Mesothelial cell of epicardium (in vitro differentiated cells): ENCODE measurements at places on chromosomes 3 and 15. TPM values are rescaled to one million over a fixed set of nuclear protein-coding genes. Genes with fewer than 3 reads are reported as not detected.

DNA sequence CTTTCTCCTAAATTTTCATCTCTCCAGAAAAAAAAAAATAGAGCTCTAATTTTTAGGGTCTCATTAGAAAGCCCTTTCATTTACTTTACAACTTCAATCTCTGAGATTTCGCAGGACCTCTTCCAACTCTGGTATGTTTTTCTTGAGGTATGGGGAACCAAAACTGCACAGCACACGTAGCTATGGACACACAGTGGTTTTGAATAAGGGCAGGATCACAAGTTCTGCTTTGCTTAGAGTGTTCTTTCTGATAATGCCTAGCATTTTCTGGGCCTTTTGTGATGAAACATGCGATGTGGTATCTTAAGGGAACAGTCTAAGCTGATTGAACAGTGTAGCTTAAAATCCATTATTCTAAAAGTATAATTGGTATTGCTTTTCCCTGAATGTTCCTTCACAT, 25.3 kb downstream of the ZNF592 start:
- no peak for DNase-seq
- H3K27me3 ChIP-seq = no peaks in the 10 kb centered on the region
- H3K36me3 ChIP-seq = peaks cover 32% of the 10 kb centered on the region
- no peak overlapping the region for H3K27ac ChIP-seq

DNA sequence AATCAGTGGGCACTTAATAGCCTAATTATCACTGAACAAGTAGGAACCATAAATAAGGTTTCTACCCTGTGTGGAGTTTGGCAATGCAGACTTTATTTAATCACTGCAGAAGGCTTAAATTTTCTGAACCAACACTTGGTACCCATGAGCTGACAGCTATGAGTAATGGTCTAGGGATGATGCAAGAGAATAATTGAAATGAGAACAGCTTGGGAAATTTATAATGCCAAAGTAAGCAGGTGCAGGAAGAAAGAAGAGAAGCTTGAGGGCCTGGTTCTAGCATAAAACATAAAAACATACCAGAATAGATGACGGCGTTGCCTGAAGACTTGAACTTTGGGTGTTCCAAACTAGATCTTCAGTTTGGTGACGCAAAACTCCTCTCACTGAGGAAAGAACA, 67.0 kb downstream of the IMPG2 start:
- no peak for DNase-seq
- no peaks in the 10 kb centered on the region for H3K36me3 ChIP-seq

DNA sequence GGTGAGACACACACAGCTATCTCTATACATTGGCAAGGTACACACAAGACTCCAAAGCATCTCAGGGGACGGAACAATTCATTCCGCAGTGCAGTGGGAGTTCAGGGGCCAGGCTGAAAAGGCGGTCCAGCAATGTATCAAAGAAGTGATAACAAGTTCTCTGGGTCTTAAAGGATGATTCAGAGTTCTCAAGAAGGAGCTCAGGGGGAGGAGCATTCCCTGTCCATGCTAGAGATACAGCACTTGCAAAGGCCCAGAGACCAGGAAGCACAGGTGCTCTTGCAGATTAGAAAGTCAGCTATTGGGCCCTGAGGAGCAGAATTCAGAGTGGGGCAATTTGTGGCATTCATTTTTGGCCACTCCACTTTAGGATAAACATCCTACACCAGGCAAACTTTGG, 34.9 kb downstream of the MECOM start:
- no peak overlapping the region for H3K4me3 ChIP-seq
- H3K4me1 ChIP-seq = peaks cover 28% of the 10 kb centered on the region
- no peak overlapping the region for H3K27ac ChIP-seq
- peaks cover 26% of the 10 kb centered on the region for H3K27me3 ChIP-seq
- no peaks in the 10 kb centered on the region for H3K36me3 ChIP-seq

DNA sequence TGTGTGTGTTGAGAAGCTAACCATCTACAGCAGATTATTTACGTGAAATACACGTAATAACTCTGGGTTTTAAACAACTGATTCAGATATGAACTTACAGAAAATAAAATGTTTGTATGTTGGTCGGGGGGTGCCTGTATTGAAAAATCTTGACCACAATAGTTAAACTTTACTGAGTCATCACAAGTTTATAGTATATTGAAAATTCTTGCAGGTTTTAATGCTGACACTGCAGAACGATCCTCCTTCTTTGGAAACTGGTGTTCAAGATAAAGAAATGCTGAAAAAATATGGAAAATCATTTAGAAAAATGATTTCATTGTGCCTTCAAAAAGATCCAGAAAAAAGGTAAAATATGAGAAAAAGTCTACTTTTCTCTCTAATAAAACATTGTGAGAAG, 41.3 kb upstream of the SLC22A13 start:
- H3K4me1 ChIP-seq = no peaks in the 10 kb centered on the region
- peaks cover 29% of the 10 kb centered on the region for H3K36me3 ChIP-seq
- no peaks in the 10 kb centered on the region for H3K27me3 ChIP-seq
- DNase-seq = no peak
- H3K27ac ChIP-seq = no peak overlapping the region

DNA sequence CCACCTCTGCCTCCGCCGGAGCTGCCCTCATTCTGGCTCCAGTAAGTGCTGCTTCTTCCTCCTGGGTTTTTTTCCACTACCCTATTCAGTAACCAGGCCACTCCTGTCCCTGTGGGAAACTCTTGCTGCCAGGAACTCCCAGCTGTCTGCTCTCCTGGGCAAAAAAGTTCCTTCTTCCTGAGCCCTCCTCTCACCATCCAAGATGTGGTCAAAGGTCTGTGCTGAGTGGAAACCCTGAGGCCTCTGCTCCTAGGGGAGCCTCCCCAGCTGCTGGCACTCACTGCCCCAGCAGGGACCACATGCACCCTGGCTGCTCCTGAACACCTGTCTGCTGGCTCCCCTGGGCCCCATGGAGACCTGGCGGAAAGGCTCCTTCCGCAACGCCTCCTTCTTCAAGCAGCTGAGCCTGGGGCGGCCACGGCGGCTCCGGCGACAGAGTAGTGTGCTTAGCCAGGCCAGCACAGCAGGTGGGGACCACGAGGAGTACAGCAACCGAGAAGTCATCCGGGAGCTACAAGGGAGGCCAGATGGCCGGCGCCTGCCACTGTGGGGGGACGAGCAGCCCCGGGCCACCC, 454 bp downstream of the C15orf62 start:
- H3K36me3 ChIP-seq = peaks cover 13% of the 10 kb centered on the region
- H3K27me3 ChIP-seq = no peaks in the 10 kb centered on the region
- DNase-seq = no peak
- H3K4me1 ChIP-seq = peaks cover 28% of the 10 kb centered on the region
- no peak overlapping the region for H3K4me3 ChIP-seq

DNA sequence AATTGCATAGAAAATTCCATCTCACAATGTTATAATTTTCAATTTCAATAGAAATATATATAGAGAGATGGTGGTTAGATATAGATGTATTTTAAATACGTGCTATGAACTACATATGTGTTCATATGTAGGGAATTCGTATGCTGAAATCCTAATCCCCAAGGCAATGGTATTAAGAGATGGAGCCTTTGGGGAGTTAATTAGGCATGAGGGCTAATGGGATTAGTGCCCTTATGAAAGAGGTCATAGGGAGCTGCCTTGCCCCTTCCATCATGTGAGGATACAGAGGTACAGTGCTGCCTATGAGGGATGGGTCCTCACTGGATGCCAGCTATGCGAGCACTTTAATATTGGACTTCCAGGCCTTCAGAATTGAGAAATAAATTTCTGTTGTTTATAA, 79.6 kb upstream of the CCDC54 start:
- no peak overlapping the region for H3K27ac ChIP-seq
- H3K4me1 ChIP-seq = no peaks in the 10 kb centered on the region
- no peaks in the 10 kb centered on the region for H3K27me3 ChIP-seq
- H3K4me3 ChIP-seq = no peak overlapping the region
- DNase-seq = no peak

Gene TM4SF18
- 0.13 to 0.14 TPM in 2 of 3 replicates, not detected in the other for total RNA-seq

Gene MME
- total RNA-seq = 29.3 to 33.3 TPM (median 31.7 TPM) in 3 replicates

Gene RBMS3
- total RNA-seq = 42.5 to 46.3 TPM (median 45.4 TPM) in 3 replicates
